ENCODE measurements at places on chromosomes 12 and 14.

GRCh38 chr12:50188875-50189575 is 21.9 kb upstream of the CERS5 start:
- DNase-seq: no peak

GRCh38 chr14:97878727-97879126 is 1081.5 kb downstream of the VRK1 start:
- DNase-seq: peak; percentile 94

DNA sequence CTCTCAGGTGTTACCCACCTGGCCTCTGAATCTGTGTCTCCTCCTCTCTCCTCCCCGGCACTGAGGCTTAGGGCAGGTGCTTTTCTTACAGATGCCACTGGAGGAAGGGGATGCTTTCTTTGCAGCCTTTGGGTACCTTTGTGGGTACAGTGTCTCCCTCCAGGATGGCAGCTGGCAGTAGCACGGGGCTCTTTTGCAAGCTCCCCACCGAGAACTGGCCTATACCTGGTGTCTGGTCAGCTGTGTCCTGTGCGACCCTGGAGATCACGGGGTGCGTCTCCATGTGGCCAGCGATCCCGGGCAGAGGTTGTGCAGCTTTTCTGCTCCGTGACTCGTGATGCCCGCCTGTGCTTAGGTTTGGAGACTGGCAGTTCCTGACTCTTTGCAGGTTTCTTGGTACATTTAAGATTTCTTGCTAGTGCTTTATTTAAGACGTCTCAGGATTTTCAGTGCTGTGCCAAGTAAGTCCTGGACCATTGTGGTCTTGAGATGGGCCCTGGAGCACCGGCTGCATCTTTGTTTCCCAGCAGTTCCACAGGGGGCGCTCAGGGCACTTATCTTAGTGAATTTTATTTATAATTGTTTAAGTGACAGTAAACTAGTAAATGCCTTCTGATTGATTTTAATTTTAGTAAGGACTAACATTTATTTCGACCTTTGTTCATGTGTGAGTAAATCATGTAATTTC is 68.9 kb downstream of the DDX51 start:
- DNase-seq: no peak

GRCh38 chr14:41606532-41607303 is at the start of gene LRFN5:
LRFN5 (plus strand) TSS chr14:41606876.
- DNase-seq: peak; percentile 86

- no peak for DNase-seq
Measured at GRCh38 chr12:112314981-112315380, 67.2 kb downstream of the HECTD4 start.

- no peak for DNase-seq
Measured at GRCh38 chr14:22463763-22464173, 125.3 kb downstream of the DAD1 start.

All from lung (tissue), 17 donors.